ENCODE measurements at places on chromosomes 12 and 14.

DNA sequence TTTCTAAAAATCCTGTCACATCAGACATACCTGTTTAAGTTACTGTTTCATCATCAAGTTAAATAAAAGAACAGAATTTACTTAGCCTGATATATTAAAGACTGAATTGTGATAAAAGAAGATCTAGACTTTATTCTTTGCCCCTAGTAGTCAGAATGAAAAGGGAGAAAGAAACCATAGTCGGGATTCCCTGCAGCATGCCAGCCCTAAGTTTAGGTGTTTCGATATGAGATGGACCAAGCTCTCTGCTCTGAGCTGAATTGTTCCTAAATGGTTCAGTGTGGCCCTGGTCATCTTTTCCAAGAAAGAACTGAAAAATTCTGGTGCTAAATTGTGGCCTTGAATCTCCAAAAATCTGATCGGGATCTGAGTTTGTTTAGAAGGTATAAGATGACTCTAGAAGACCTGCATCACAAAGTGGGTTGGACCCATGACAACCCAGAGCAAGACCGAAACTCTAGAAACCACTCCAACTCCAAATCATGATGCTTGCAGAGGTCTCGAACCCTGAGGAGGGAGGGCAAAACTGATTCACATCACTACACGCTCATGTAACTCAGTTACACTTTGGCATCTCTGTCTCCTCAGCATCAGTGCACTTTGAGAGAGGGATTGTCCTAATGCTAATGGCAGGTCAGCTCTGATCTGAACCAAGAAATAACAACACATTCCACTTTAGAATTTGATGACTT is 15.7 kb downstream of the PTGER2 start:
- H3K4me1 ChIP-seq, result no peaks in the 10 kb centered on the region
- H3K27ac ChIP-seq, result no peak overlapping the region
- no peak overlapping the region for H3K4me3 ChIP-seq
- H3K27me3 ChIP-seq, result no peaks in the 10 kb centered on the region
- DNase-seq, result no peak

GRCh38 chr14:59913187-59913586 is 6.8 kb upstream of the LRRC9 start:
- DNase-seq, result no peak
- H3K36me3 ChIP-seq, result no peaks in the 10 kb centered on the region
- H3K4me1 ChIP-seq, result no peaks in the 10 kb centered on the region
- no peaks in the 10 kb centered on the region for H3K27me3 ChIP-seq
- no peak overlapping the region for H3K27ac ChIP-seq

- no peaks in the 10 kb centered on the region for H3K27me3 ChIP-seq
- H3K4me3 ChIP-seq, result no peak overlapping the region
- DNase-seq, result peak; percentile 22
Measured at GRCh38 chr12:57133916-57134315, 5.6 kb downstream of the LRP1 start.

- peaks cover 11% of the 10 kb centered on the region for H3K36me3 ChIP-seq
- H3K27ac ChIP-seq, result peak overlapping the region; percentile 90
- H3K4me3 ChIP-seq, result peak overlapping the region; percentile 82
Measured at GRCh38 chr12:55728186-55728938, 447 bp downstream of the CD63 start.

- DNase-seq, result no peak
- H3K4me1 ChIP-seq, result no peaks in the 10 kb centered on the region
- H3K27me3 ChIP-seq, result no peaks in the 10 kb centered on the region
- no peak overlapping the region for H3K4me3 ChIP-seq
- H3K36me3 ChIP-seq, result no peaks in the 10 kb centered on the region
Measured at GRCh38 chr12:96386794-96387193, 13.4 kb downstream of the CDK17 start.

DNA sequence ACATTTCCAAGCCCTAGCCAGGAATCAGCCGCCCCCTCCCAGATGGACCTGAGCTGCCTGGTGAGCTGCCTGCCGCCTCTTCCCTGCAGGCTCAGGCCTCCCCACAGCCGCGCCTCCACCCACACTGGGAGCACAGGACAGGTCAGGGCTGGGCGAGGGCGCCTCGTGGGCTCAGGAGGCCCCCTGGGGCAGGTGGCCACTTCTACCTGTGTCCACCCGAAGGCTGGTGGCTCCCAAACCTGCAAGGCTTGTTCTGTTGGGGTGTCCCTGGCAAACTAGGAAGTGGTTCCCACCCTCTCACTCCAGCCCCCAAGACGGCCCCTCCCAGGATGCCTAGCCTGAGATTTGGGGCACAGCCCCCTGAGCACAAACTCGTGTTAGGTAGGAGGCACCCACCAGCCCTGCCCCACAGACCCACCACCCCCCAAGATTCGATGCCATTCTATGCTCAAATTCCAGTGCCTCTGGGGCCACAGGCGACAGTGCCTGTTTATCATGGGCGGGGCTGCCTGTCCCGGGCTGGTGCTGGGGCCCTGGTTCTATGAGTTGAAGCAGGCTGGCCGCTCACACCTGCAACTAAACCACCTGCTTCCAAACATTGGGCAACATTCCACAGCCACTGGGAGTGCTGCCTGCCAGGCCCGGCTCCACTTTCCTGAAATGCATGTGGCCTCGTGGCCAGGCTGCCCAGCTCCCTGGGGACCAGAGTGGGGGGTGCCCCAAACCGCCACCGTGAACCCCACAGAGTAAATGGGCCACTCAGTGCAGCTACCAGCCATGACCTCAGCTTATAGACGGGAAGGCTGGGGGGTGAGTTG is 6.8 kb downstream of the MMP17 start:
- H3K4me3 ChIP-seq, result no peak overlapping the region
- no peak overlapping the region for H3K27ac ChIP-seq
- H3K27me3 ChIP-seq, result peaks cover 25% of the 10 kb centered on the region
- no peaks in the 10 kb centered on the region for H3K4me1 ChIP-seq
- no peaks in the 10 kb centered on the region for H3K36me3 ChIP-seq

DNA sequence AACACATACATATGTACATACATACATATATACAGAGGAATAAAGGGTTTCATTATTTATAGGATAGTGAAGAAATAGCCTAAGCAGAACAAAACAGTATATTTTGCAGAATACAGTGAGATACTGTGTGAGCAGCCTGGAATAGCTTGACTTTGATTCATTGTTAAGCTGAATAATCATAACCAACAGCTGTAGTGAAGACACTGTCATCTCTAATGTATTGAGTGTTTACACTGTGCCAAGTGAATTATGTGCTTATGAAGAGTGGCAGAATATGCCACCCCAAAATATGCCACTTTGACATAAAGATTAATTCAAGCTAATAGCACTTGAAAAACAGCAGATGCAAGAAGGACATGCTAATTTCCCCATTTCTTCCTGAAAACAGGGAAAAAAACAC is 48.2 kb upstream of the LRFN5 start:
- H3K27ac ChIP-seq, result no peak overlapping the region
- H3K4me3 ChIP-seq, result no peak overlapping the region
- no peaks in the 10 kb centered on the region for H3K4me1 ChIP-seq
- no peak for DNase-seq
- no peaks in the 10 kb centered on the region for H3K36me3 ChIP-seq

GRCh38 chr12:93552427-93552826 is 20.0 kb upstream of the SOCS2 start:
- no peak overlapping the region for H3K27ac ChIP-seq
- no peaks in the 10 kb centered on the region for H3K4me1 ChIP-seq
- DNase-seq, result no peak
- no peaks in the 10 kb centered on the region for H3K27me3 ChIP-seq
- no peak overlapping the region for H3K4me3 ChIP-seq
- H3K36me3 ChIP-seq, result no peaks in the 10 kb centered on the region

- H3K4me1 ChIP-seq, result no peaks in the 10 kb centered on the region
- DNase-seq, result no peak
- H3K36me3 ChIP-seq, result no peaks in the 10 kb centered on the region
- H3K27me3 ChIP-seq, result no peaks in the 10 kb centered on the region
Measured at GRCh38 chr14:97804056-97804455, 1006.9 kb downstream of the VRK1 start.

- H3K27ac ChIP-seq, result no peak overlapping the region
- no peaks in the 10 kb centered on the region for H3K27me3 ChIP-seq
- H3K4me3 ChIP-seq, result no peak overlapping the region
- H3K4me1 ChIP-seq, result no peaks in the 10 kb centered on the region
- H3K36me3 ChIP-seq, result no peaks in the 10 kb centered on the region
Measured at GRCh38 chr12:67501362-67501761, 147.2 kb upstream of the DYRK2 start.

GRCh38 chr12:118436002-118436730 is 59.8 kb downstream of the SUDS3 start:
- DNase-seq, result no peak
- H3K36me3 ChIP-seq, result no peaks in the 10 kb centered on the region
- no peak overlapping the region for H3K4me3 ChIP-seq
- peaks cover 6% of the 10 kb centered on the region for H3K4me1 ChIP-seq
